Fibroblast of skin of right quadriceps (primary cell): ENCODE measurements at places on chromosomes 7 and 10.

GRCh38 chr7:142808802-142809583, 38.2 kb downstream of the PRSS2 start:
- DNase-seq = no peak

DNA sequence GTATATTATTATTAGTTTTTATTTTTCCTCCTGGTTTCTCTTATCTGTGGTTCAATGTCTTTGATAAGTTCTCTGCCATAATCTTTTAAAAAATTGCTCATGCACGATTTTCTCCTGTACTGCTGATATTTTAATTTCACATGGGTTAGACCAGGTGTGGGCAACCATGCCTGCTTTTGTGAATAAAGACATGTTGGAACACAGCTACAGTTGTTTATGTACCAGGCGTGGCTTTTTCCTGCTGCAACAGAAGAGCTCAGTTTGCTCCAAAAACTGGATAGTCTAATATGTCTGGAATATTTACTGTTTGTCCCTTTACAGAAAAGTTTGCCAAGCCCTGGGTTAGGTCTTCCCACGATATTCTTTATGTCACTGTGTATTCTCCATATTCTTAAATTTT, 105.2 kb downstream of the VWC2 start:
- no peak for DNase-seq

DNA sequence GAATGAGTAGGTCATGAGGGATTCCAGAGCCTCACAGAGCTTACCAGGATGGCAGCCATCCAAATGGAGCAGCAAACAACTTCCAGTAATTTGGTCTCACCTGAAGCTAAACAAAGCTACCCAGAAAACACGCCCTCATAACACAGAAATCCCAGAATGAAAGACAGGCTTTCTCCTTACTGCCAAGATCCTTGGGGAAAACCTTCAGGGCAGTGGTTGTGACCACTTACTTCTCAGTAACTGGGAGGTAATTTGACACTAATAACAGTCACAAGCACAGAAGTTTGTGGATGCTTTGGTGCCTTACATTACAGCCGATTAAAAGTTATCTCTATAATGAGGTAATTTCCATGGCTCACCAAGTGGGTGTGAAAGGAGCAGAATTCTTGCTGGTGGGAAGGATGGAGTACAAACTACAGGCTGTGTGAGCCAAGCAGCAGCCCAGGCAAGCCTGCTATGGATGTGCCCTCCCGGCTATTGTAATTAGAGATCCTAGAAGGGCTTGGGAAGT, 10.4 kb downstream of the WDR91 start:
- no peak for DNase-seq

DNA sequence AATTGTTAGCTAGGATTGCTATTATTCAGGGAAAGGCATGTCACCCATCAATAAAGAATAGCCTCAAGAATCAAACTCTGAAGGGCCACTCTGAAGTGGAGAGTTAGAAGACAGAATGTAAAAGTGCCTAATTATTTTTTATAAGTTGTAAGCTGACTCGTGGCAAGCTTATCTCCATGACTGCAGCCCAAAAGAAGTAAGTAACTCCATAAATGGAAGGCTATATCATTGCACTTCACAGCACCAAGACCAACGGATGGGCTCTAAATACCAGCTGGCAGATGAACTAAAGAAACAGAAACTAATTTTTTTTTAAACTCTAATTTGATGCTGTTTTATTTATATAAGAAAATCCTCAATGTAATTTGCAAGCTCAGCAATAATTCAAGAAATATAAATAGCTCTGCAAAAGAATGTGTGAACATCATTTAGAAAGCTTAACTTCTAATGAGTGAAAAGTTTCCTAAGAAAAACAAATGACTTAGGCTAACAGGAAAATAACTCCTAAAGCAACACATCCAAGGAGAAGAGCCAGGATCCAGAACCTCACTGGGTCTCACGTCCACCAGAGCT, 165.5 kb downstream of the SNX13 start:
- DNase-seq = no peak

DNA sequence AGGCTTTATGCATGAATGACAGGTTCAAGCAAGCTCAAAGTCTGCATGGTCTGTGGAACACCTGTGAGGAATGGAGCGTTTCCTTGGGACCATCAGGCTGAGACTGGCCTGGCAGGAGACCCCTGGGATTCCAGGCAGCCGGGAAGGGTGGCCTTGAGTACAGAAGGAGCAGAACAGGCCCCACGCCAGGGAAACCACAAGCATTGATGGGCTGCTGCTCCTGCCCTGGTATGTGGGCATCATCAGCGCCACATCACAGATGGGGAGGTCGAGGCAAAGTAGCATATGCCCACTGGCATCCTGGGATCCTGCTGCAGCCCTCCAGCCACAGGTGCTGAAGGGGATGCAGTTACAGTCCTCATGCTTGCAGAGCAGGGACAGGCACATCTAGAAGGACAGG, 40.9 kb downstream of the ANTXRL start:
- no peak for DNase-seq
